Fibroblast of skin of scalp (primary cell): ENCODE measurements at places on chromosomes 3 and 15.
A peak's percentile ranks its signal among the peaks of the same experiment; 100 is the strongest.

GRCh38 chr15:93479715-93480114, 390.7 kb upstream of the RGMA start:
- DNase-seq = no peak

GRCh38 chr3:43997316-43997715, 244.4 kb upstream of the TOPAZ1 start:
- no peak for DNase-seq

DNA sequence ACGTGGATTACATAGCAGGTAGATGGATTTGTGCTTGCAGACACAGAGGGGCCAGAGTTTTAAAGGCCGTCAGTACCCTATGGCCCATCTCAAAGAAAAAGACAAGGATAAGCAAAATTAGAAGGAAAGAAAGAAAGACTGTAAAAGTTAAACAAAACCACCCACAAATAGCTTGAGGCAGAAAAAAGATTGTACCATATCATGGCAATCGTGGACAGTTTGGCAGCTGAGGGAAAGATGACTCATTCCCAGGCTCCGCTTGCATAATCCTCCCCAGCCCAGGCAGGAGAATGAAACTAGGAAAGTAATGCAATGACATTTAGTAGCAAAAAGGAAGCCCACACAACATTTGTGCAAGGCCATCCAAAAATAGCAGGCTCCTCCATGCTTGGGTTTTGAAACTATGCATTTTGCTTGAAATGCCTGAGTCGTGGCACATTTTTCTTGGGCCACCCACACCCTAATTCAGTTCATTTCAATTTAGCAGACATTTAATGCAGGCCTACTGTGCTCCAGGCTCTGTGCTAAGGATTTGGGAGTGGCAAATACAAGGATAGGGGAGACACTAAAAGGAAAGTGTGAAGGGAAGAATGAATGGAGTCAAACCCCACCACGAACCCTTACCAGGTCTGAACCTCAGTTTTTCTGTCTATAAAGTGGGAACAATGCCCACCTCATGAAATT, 40.9 kb upstream of the SMAD3 start:
- peak; percentile 98 for DNase-seq

GRCh38 chr15:34904527-34904926, 65.0 kb downstream of the AQR start:
- no peak for DNase-seq

- DNase-seq = peak; percentile 67
These were observed 59.2 kb downstream of the LYZL4 start for GRCh38 chr3:42351207-42351606.
